ENCODE measurements at places on chromosomes 7 and 10.

GRCh38 chr10:132164761-132165278, 21.9 kb upstream of the DPYSL4 start:
- DNase-seq: no peak

DNA sequence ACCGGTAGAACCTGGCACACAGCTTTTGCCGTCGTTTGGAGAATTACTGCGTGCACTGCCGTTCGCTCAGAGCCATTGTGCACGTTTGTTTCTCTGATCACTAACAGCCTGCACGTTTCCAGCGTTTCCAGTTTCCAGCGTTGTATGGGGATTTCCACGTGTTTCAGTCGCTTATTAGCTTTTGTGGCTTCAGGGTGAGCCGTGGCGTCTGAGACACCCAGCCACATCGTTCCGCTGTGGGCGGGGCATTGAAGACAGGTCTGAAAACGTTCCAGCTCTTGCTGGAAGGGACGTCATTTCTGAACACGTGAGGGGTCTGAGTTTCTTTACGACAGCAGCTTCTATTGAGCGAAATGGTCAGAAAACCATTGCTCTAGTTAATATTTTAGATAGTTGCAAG, 164.8 kb downstream of the DNAJB6 start:
- no peak for DNase-seq

- no peak for DNase-seq
These were observed 166.0 kb upstream of the MDFIC start for GRCh38 chr7:114755856-114756255.

- DNase-seq: no peak
These were observed 13.1 kb downstream of the GPER1 start for GRCh38 chr7:1100834-1101562.

DNA sequence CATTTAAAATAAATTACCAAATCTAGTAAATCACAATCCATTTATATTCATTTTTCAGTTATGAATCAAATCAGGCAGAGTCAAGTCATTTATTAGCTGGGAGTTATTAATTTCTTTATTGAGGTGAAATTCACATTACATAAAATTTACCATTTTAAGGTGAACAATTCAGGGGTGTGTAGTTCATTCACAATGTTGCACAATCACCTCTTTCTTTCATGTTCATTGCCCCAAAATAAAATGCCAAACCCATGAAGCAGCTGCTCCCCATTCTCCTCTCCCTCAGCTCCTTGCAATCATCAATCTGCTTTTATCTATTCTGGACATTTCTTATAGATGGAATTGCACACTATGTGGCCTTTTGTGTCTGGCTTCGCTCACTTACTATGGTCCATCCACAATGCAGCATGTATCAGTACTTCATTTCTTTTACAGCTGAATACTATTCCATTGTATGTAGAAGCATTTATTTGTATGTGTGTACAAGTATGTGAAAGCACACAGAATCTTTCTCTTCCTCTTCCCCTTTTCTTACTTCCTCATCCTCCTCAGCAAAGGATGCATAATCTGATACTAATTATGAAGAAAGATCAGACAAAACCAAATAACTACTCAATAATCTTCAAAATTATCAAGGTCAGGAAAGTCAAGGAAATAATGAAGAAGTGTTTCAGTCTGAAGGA, 60.6 kb downstream of the LMBR1 start:
- no peak for DNase-seq

DNA sequence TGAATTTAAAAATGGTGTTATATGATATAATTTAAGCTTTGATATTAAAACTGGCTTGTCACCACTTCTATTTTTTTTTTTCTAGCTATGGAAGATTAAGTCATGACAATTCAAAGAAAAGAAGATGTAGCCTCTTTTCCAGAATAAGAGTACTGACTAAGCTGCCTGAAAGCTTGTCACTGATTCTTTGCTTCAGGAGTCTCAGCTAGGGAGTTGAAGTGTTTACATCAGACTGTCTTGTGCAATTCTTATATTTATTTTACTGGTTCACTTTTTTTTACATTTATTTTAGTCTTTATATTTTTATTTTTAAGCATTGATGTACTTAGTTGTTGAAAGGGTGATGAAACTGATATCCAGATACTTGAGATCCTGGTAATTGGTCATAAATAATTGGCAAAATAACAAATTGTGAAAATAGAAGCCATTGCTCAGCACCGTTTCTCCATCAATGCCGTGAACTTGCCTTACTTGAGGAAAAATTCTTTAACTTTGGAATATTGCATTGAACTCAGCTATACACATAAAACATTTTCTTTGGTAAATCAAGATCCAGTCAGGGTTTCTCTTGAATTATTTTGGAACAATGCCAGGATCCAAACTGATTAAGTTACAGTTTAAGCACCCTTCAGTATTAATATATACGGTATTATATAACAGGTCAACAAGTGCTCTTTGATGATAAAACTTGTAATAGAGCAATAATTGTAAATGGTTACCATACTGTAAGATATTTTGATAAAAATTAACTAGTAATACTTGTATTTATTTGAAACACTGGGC, 156.4 kb downstream of the PHTF2 start:
- DNase-seq: no peak

DNA sequence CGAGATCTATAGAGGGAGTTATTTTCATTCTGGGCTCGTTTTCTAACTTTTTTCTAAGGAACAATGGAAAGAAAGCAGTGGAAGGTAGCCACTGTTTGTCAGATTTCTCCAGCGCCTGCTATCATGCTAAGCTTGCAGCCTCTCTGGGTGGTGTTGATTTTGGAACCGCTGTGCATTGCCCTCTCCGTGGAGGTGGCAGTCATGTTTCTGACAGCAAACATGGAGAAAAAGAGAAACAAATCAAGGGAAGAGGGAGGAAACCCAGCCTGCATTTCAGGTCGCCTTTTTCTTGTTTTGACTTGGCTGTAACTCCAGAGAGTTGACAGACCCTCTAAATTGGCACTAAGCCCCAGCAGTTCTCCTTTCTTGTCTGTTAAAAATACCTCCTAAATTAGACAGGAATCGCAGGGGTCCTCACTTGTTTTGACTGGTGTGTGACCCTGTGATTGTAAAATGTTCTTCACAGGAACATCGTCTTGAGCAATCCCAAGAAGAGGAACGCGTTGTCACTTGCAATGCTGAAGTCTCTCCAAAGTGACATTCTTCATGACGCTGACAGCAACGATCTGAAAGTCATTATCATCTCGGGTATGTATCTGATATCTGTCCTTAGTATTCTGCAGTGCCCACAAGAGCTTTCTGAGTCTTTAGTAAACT, 4.8 kb downstream of the ECHDC3 start:
- no peak for DNase-seq

GRCh38 chr10:27685681-27686080, 59.9 kb downstream of the MKX start:
- DNase-seq: no peak

- no peak for DNase-seq
These were observed 562.9 kb upstream of the TPK1 start for GRCh38 chr7:145398758-145399157.

- DNase-seq: no peak
These were observed 3.6 kb upstream of the LRRC4 start for GRCh38 chr7:128034825-128035224.

GRCh38 chr10:62062028-62062427, 160.5 kb downstream of the ARID5B start:
- no peak for DNase-seq

DNA sequence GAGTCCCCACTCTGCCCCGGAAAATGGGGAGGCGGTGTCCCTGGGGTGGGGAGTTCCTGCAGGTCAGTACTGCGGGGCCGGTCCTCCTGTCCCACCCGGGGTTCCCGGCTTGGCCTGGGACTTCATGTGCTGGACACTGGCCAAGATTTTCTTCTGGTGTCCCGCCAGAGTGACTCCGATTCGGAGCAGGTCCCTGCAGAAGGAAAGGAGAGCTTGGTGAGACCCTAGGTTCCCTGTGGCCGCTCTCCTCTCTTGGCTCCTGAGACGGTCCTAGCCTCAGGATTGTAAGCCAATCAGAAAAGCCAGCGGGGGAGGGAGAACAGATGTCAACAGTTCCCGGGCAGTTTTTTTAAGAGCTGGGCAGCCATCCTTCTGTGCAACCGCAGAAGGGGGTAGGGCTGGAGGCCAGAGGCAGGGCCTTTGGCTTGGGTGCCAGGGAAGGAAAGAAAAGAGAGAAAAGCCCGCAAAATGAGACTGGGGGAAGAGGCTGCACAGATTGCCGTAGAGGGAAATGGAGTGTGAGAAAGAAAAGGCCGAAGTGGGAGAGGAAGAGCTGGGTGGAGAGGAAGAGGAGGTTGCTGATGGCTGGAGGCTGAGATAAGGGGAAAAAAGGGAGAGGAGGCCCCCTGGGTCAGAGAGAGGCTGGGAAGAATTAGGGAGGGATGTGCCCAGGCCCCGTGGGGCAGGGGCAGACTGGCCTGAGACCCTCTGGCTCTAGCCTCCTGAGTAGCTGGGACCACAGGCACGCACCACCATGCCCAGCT, 23.7 kb downstream of the EPHB4 start:
- DNase-seq: no peak

GRCh38 chr10:5014936-5015335, 11.3 kb upstream of the AKR1C2 start:
- DNase-seq: no peak

DNA sequence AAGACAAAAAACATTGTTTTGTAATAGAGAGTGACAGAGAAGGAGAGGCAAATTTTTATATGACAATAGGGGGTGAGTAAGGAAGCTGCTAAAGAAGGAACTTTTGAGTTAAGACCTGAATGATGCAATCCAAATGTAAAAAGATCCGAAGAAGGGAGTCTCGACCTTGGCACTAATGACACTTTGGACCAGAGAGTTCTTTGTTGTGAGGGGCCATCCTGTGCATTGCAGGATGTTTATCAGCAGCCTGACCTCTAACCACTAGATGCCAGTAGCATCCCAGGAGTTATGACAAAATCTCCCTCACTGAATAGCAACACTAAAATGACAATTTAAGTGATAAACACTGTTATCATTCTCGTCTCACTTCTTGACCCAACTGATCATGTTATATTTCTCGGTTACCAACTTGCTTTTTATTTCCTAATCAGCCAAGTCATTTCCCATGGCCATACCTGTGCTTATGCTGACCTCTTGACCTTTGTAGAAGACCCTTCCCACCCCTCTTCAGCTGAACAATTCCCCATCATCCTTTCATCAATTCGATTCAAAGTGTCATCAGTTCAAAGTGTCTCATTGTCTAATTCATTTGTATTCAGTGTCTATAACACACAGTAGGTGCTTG, 30.0 kb downstream of the DGKI start:
- DNase-seq: no peak

DNA sequence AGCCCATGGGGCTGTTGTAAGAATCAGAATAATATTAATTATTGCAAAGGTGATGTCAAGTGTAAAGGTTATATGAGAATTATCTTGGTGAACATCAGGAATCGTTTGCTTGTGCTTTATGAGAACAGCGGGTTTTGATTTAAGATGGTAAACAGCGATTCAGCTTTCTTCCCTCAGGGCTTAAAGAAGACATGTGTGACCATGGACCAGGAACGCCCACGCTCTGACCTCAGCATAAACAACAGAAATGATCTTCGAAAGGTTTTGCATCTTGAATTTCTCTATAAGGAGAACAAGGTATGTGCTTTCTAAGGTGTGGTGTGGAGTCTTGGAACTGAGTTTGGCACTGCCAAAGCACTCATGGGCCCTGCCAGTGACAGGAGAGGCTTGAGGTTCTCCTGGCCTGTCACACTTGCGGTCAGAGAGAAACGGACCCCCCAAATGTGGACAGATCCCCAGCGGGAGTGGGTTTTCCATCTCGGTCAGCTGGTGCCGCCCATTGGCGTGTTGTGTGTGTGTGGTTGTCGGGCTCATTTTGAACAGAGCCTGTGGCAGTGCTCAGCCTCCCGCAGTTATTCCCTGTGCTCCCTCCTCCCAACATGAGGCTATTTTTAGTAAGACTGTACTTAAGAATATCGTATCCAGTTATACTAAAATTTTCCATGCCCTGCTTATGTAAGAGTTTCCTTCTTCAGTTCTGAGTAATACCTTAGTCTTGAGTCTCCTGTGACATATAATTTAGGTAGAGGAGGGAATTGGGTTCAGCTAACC, 7.2 kb downstream of the MINDY4 start:
- DNase-seq: no peak

- DNase-seq: no peak
These were observed 257.2 kb downstream of the TWIST1 start for GRCh38 chr7:18860221-18860620.

DNA sequence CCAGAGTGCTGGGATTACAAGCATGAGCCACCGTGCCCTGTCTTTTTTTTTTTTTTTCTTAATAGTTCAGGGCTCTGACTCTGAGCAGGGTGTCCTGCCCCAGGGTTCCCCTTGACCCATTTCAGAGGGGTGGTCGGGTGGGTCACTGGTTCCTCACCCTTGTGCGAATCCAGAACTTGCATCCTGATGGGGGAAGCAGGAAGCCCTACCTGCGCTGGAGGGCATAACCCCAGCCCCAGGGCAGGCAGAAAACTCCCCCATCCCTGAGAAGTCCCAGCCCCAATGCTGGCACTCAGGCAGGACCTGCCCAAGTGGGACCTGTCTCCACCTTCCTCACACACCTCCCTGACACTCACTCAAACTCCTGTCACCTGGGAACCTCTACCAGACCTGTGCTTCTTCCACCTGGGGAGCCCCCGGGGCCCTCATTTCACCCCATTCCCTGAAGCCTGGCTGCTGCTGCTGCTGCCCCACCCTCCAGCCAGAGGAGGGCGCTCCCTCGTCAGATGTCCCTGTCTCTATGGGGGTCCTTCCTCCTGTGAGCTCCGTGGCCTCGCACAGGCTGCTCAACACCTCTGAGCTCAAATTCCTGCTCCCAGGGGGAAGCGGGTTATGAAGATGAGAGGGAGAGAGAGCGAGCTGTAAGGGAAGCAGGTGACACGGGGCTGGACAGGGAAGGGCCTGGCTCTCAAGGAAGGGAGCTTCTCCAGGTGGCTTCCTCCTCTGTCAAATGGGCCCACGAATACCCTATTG, 15.1 kb upstream of the ZNF273 start:
- DNase-seq: no peak

DNA sequence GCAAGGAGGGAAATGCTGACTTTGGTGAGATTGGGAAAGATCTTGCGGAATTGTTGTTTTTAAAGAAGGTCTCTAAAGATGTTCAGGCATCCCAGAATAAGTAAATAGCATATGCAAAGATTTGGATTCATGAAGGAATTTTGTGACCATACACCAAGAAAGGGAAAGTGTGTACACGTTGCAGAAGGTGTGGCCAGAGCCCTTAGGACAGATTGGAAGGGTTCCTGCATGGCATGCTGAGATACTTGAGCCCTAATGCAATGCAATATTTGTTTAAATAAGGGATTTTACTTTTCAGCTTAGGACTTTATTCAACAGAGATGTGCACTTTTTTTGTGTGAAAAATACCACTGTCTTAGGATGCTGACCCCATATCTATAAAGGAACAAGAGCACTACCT, 219.5 kb upstream of the INHBA start:
- no peak for DNase-seq

DNA sequence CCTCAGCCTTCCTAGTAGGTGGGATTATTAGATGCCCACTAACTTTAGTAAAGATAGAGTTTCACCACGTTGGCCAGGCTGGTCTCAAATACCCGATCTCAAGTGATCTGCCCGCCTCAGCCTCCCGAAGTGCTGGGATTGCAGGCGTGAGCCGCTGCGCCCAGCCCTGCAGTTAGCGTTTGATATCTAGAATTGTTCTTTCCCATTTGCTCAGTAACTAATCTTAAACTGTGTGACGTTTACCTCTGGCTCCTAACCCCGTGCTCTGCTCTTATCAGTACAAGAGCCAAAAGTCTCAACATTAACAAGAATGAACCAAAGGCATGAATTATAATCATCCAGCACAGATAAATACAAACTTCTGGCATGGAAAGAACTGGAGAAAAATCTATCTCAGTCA, 47.4 kb downstream of the IGF2BP3 start:
- no peak for DNase-seq

- DNase-seq: no peak
These were observed 13.4 kb upstream of the EPHA1 start for GRCh38 chr7:143422033-143422432.

Data from kidney capillary endothelial cell (primary cell).